ENCODE measurements at places on chromosomes 2 and 18.

DNA sequence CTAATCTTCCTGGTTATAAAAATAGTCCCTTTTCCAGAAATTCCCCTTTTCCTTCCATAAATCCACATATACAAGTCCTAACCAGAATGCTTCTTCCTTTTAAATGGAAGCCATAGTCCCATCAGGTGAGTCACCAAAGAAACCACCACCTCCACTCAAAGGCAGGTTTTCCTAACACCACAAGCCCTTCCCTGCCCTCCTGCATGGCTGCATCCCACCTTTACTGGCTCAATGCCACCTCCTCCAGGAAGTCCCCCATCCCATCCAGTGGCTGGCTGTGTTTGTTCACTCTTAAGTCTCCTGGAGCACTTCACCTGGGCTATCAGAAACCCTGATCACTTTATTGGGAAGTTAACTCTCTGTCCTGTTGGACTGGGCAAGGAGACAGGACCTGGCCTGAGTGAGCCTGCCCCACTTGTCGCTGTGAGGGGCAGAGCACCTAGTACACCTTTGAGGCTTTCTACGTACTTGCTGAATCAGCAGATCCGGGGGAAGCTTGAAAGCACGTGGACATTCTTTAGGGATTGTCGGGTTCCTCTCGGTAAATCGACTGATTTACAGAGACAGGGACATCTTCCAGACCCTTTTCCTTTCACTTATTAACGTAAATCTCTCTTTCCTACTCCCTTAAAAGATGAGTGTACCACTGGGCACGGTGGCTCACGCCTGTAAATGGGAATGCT, 71.0 kb downstream of the NGEF start:
- peaks cover 2% of the 10 kb centered on the region for H3K4me1 ChIP-seq
- H3K27ac ChIP-seq = no peak overlapping the region
- DNase-seq = no peak
- H3K36me3 ChIP-seq = no peaks in the 10 kb centered on the region
- H3K27me3 ChIP-seq = no peaks in the 10 kb centered on the region

- no peak overlapping the region for H3K4me3 ChIP-seq
- no peaks in the 10 kb centered on the region for H3K36me3 ChIP-seq
- DNase-seq = no peak
- H3K27ac ChIP-seq = no peak overlapping the region
- H3K27me3 ChIP-seq = no peaks in the 10 kb centered on the region
Observed at GRCh38 chr2:107102176-107102575, 216.2 kb upstream of the ST6GAL2 start.

DNA sequence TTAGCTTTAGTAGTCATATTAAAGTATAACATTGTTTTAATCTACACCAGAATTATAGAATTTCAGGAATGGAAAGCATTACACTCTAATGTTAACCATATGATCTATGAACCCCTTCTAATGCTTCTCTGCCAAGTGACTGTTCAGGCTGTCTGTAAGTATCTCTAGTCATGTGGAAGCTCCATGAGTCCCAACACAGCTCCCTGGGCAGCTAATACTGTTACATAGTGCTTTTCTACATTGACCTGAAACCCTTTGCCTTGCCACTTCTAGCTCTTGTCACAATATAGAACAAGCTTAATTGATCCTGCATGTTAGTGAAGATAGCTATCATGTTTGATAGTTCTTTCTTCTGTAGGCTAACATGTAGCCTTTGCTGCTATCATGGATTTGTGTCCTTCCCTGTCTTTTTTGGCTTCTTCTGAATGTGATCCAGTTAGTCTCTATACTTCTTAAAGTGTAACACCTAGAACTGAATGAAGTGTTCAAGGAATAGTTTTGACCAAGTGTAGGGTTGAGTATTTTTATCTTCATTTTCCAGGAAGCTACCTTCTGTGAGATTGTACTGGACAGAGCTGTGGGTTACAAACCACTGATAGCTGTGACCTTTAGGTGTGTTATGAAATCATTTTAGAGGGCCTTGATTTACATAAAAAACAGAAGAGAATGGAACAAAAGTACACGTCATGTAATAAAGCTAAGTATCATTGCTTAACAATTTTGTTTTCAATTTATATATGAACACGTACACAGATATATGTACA, 23.7 kb downstream of the BABAM2 start:
- no peaks in the 10 kb centered on the region for H3K36me3 ChIP-seq
- H3K4me3 ChIP-seq = no peak overlapping the region
- no peak for DNase-seq
- H3K4me1 ChIP-seq = no peaks in the 10 kb centered on the region
- H3K27me3 ChIP-seq = no peaks in the 10 kb centered on the region

DNA sequence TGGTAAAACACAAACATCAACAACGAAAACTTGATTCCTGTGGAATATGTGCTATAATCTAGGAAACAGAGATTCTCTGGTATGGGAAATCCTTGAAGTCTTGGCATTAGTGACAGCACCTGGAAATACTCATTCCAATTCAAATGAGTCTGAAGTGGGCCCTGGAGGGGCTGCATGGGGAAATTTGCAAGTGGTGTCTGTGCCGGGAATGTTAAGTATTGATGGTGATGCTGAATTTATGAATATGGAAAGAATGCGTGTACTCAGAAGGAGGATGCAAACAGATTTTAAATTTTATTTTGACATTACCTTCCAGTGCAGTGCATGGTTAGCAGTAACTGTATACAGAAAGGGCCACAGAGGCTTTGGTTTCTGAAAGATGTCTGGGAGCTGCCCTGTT, 37.2 kb downstream of the PTPRM start:
- no peak overlapping the region for H3K4me3 ChIP-seq
- H3K27ac ChIP-seq = no peak overlapping the region
- H3K36me3 ChIP-seq = no peaks in the 10 kb centered on the region
- no peaks in the 10 kb centered on the region for H3K4me1 ChIP-seq

DNA sequence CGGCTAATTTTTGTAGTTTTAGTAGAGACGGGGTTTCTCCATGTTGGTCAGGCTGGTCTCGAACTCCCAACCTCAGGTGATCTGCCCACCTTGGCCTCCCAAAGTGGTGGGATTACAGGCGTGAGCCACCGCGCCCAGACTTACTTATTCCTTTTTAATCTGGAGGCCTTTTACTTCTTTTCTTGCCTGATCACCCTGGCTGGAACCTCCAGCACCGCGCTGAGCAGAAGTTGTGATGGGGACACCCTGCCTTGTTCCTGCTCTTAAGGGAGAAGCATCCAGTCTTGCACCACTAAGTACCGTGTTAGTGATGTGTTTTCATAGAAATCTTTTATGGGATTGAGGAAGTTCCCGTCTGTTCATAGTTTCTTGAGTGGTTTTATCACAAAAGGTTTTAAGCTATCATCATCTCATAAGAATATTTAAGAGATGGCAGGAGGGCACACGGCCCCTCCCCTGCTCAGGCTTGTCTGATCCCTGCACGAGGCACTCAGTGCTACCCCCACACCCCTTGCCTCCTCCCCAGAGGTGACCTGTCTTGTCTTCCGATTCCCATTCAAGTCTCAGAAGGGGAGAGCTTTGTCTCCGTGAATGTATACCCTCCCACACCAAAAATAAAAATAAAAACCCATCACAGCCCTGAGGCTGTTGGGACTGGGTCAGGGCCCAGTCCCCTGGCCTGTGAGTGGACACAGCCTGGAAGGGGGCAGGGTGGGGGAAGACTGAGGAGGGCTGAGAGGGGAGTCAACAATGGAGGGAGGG, 65.3 kb upstream of the SMAD7 start:
- no peak overlapping the region for H3K4me3 ChIP-seq
- DNase-seq = no peak
- H3K36me3 ChIP-seq = no peaks in the 10 kb centered on the region

- no peak overlapping the region for H3K27ac ChIP-seq
- no peaks in the 10 kb centered on the region for H3K36me3 ChIP-seq
- no peak overlapping the region for H3K4me3 ChIP-seq
- no peak for DNase-seq
- H3K27me3 ChIP-seq = no peaks in the 10 kb centered on the region
Observed at GRCh38 chr18:6478121-6478520, 63.4 kb upstream of the L3MBTL4 start.

DNA sequence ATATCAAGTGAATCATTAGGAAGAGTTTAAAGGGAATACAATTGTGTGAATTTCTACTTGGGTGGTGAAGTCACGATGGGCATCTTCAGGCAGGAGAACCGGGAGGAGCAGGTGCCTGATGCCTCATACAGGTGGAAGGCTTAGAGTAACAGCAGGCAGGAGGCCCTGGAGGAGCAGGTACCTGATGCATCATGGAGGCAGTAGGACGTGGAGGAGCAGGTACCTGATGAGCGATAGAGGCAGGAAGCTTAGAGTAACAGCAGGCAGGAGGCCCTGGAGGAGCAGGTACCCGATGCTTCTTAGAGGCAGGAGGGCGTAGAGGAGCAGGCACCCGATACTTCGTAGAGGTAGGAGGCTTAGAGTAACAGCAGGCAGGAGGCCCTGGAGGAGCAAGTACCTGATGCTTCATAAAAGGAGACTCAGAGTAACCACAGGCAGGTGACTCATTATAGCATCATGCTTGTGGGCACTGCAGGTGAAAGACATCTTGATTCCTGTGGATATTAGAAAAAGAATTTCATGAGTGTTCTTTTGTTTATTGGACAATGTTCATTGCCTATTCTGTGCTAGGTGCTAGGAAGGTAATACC, 133.9 kb downstream of the ATP9B start:
- H3K4me3 ChIP-seq = no peak overlapping the region
- no peak overlapping the region for H3K27ac ChIP-seq
- H3K4me1 ChIP-seq = no peaks in the 10 kb centered on the region
- H3K36me3 ChIP-seq = peaks cover 7% of the 10 kb centered on the region

DNA sequence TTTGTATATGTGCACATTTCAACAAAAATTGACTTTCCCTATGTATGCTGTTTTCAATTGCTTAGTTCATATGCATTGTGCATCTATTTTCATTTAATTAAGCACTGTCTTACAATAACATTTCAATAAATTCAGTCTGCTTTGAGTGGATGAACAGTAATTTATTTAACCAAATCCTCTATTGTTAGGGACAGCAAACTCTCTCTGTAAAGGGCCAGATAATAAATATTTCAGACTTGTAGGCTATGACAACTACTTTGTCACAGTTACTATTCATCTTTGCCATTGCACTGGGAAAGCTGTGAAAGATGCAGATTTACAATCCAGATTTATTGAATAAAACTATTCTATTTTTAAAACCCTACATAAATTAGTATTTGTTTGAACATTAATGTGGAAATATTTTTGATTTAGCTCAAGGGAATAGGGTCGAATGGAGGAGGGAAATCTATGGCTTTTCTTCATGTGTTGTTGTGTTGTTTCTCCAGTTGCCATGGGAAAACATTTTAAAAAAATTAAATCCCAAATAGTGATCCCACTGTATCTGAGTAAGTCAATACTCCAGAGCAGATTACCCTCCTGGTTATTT, 14.2 kb upstream of the RAB27B start:
- H3K4me3 ChIP-seq = no peak overlapping the region
- no peak overlapping the region for H3K27ac ChIP-seq
- no peaks in the 10 kb centered on the region for H3K27me3 ChIP-seq
- no peaks in the 10 kb centered on the region for H3K4me1 ChIP-seq
- H3K36me3 ChIP-seq = no peaks in the 10 kb centered on the region
- no peak for DNase-seq

DNA sequence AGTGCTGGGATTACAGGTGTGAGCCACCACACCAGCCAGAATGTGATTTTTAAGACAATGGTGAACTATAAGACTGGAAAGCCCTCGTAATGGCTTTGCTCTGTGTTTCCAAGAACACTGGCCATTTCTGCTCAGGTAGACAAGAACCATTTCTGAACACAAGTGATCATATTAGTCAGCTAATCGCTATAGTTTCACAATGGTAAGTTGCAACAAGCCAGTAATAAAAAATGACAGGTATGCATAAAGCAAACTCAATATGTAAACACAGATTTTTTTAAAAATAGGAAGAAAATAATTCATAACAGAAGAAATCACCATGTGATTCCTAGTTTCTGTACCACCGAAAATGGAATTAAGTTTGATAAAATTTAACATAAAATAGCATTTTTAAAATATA, 166.5 kb downstream of the THADA start:
- H3K4me1 ChIP-seq = 0 out of 2 replicates have a peak, but pooled peaks cover 7% of the 10 kb centered on the region
- no peak overlapping the region for H3K27ac ChIP-seq
- H3K27me3 ChIP-seq = no peaks in the 10 kb centered on the region
- no peak for DNase-seq
- no peak overlapping the region for H3K4me3 ChIP-seq

GRCh38 chr2:82652117-82652516, 1807.0 kb downstream of the SUCLG1 start:
- no peak overlapping the region for H3K4me3 ChIP-seq
- no peaks in the 10 kb centered on the region for H3K36me3 ChIP-seq
- H3K27ac ChIP-seq = no peak overlapping the region

DNA sequence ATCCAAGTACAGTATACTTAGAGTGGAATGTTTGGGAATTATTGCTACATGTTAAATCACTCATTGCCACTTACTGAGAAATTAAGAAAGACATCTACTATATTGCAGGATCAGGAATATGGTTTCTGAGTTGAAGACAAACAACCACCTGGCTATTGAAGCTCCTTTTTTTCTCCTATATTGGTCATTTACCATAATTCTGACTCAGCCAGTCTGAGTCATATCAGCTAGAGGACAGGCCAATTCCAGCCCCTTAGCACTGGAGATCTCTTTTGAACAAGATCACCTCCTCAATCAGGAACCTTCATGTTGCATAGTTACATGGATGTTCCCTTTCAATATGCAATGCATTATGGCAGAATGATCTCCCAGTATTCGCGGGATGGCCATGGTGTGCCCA, 42.7 kb upstream of the CDH19 start:
- H3K4me3 ChIP-seq = no peak overlapping the region
- H3K4me1 ChIP-seq = no peaks in the 10 kb centered on the region
- H3K27me3 ChIP-seq = no peaks in the 10 kb centered on the region
- H3K36me3 ChIP-seq = no peaks in the 10 kb centered on the region

DNA sequence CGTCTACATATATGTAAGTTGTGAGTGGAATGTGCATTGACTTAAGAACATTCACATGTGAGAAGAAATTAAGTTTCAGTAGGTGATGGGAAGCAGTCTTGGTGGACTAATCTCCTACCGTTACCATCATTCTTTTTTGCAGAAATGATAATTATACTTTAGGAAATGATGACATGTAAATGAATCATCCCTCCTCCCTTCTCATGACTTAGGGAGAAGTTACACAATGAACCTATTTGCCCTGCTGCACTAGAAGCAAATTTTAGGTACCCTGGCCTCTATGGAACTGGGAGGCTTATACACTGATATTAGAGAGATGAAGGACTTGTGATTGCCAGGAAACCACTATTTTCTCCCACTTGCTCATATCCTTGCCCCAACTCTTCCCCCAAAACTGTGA, 214.2 kb downstream of the CALCRL start:
- no peak for DNase-seq
- no peaks in the 10 kb centered on the region for H3K27me3 ChIP-seq
- no peaks in the 10 kb centered on the region for H3K36me3 ChIP-seq

DNA sequence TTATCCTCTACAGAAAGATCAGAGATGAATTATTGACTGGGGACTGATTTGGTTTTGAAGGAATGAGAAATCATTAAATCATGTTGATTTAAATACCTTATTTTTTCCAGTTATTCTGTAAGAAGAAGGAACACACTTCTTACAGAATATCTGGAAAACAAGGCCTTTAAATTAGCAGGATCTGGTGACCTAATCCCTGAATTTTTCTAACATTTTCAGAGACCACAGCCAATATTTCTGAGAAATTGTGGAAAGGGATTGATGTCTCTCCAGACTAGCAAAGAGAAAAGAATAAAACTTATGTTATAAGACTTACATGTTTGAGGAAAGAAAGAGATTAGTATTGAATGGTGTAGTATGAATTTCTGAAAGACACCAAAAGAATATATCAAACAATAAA, 104.0 kb downstream of the KCNE4 start:
- no peaks in the 10 kb centered on the region for H3K4me1 ChIP-seq
- H3K4me3 ChIP-seq = no peak overlapping the region

Measured in K562 (cell line).